Common myeloid progenitor, CD34-positive (primary cell): ENCODE measurements at places on chromosomes 12 and 14.
A peak's percentile ranks its signal among the peaks of the same experiment; 100 is the strongest.

GRCh38 chr14:54312166-54312801 lies 84.5 kb upstream of the CDKN3 start:
- DNase-seq, result no peak

DNA sequence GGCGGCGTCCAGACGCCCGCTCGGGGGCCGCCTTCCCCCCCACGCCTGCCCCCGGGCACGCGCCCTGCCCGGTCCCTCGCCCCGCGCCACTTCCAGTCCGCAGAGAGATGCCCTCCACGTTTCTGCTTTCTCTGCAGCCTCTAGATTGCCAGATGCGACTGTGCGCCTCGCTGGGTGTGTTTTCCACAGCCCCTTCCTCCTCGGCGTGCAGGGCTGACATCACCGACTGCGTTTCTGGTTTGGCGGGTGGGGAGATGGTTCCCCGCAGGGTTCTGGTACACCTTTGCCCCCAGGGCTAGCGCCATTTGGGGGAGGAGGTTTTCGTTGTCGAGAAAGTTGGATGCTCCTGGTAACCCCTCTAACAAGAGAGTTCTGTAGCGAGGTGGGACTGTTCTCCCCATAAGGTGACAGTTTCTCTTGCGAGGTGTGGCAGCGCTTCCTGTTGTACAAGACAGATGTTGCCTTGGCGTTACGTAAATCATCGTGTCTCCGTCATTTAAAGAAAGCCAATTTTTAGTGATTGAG lies 1.5 kb downstream of the CALM1 start:
- peak; percentile 89 for DNase-seq

DNA sequence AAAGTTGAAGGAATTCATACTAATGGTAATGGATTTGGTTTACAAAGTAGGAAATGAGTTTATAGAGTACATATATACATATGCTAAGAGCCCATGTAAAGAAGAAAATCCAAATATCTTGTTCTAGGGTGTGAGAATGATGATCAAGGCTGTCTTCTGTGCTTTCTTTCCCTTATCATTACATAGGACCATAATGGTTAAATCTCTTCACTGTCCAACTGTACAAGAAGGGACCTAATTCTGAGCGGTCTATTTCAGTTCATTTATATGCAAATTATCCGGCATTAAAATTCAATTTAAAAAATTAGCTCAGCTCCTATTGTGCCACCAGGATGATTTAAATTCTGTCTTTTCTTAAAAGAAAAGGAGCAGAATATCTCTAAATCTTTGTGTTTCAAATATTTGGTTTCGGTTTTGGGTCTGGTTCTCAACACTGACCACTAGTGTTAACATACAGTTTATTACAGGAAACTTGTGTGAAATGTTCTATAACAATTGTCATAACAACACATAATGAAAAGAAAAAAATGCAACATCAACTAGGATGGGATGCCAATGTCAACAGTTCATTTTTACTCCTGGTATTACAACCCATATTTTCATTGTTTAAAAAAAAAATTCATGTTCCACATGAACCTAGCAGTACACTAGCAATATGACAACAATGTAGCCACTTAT lies 16.8 kb downstream of the OR4K1 start:
- no peak for DNase-seq

DNA sequence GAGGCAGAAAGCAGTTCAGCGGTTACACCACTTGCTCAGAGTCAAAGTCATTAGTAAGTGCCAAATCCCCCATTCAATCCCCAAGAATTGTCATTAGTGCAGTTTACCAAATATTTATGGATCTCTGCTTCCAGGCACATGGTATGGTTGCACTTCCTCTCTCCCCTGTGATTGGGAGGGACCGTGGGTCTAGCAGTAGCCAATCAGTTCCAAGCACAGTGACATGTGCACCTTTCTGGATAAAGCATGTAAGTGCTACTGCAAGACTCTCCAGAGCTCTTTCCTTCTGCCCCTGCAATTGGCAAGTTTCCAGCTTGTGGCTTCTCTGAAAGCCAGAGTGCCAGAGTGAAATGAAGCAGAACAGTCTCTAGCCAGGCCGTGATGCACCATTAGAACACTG lies 85.3 kb upstream of the FLRT2 start:
- peak; percentile 74 for DNase-seq

DNA sequence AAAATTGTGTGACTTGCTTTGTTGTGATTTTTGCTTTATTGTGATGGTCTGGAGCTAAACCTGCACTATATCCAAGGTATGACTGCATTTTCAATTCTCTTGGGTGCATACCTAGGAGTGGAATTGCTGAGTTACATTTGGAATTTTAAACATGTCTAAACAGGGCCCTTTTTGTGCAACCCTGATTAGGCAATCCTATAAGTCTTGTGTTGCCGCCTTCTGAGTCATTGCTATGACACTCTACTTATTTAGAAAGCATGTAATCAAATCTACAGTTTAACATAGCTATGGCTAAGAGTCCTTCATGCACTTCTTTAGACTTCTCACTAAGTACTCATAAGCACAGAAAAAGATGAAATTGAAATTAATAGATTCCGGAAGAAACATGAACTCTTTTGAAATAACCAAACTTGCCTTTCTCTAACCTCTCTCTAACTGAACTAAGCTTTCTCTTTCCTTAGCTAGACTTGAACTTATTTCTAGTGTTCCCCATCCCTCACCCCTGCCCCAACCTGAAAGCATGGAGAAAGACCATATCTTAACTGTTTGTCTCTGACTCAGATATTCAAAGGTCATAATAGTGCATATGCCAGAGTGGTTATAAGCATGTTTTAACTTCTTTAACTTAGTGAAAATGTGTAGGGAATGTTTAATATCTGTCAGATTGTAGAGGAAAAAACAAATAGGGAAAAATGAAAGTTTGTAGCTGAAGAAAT lies 203.0 kb downstream of the SNAPC1 start:
- no peak for DNase-seq

- DNase-seq, result no peak
These were observed 78.2 kb upstream of the OSBPL8 start for GRCh38 chr12:76637807-76638206.

- DNase-seq, result no peak
These were observed 39.0 kb upstream of the LDHB start for GRCh38 chr12:21696625-21697024.

DNA sequence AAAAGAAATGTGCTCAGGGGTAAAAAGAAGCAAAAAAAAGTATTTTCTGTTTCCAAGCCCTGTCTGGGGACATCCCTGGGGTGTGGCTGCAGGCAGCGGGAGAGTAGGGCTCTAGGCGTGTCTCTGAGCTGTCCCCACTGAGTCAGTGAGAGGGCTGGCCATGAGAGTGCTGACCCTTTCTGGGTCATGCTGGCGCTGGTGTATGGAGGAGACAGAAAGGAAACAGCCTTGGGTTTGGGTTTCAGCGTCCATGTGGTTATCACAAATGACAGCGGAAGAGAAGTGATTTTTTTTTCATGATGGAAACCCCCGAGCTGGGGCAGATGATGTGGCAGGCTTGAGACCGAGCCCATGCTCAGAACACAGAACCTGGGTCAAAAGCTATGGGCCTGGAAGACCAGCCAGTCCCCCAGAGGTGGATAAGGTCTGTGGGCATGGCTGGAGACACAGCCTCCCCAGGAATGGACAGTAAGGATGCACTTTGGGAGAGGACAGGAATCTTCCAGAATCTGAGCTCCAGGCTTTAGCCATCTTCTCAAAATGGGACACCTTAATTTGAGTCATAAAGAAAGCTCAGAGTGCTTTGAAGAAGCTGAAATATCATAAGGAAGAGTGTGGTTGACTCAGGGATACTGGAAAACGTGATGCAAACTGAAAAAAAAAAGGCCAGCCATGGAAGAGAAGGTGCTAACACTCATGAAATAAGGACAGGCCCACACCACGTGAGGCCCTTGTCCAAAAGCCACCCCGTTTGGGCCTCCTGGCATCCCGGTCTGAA lies 36.2 kb downstream of the SYNE3 start:
- peak; percentile 84 for DNase-seq

DNA sequence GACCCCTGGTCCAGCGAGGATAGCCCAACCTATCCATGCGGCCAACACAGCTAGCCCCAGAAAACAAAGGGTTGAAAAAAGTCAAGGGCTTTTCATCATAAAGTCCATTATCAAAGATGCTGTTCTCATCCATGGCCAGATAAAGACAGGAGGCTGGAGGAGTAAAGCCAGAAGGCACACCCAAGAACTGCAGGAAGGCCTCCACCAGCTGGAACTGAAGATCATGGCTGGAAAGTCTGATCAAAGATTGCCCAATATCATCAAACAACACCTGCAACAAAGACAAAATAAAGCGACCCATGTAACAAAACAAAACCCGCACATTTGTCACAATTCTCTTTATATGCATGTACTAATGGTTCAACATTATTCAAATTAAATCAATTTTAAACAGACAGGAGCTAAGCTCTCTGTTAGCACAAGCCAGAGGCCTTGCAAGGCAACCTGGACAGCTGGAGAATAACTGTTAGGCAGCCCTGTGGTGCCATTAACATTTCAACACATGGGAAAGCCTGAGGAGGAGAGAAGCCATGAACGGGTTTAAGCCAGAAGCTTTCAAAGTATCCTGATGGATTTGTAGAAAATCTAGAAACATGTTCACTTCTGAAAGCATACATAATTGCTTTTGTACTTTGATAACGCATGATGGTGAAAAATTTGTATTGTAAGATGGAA lies 34.1 kb downstream of the PSMC1 start:
- no peak for DNase-seq

GRCh38 chr14:23114669-23115038 lies 4.4 kb downstream of the CEBPE start:
- no peak for DNase-seq

- no peak for DNase-seq
These were observed 281.7 kb upstream of the AMIGO2 start for GRCh38 chr12:47361389-47362021.

GRCh38 chr14:56241461-56241860 lies 123.2 kb downstream of the PELI2 start:
- no peak for DNase-seq

DNA sequence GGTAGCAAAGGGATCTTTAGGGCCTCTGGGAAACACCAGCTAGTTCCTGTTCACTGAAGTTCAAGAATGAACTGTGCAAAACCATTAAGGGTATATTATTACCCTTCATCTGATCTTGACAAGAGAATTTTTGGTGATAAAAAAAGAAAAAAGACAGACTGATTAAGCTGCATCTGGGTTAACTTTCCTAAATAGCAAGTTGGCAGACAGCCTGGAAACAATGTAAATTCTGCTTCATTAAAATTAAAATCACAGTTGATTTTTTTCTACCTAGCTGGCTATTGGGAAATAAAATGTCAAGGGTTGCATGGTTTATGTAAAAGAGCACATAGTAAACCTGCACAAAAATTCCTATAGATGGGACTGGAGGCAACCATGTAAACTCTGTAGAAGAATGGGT lies 126.6 kb upstream of the PRKD1 start:
- DNase-seq, result no peak

- DNase-seq, result peak; percentile 2
These were observed 63.6 kb downstream of the EML5 start for GRCh38 chr14:88729159-88729558.

- DNase-seq, result no peak
These were observed 1.1 kb downstream of the PPP4R4 start for GRCh38 chr14:94175011-94175745.

DNA sequence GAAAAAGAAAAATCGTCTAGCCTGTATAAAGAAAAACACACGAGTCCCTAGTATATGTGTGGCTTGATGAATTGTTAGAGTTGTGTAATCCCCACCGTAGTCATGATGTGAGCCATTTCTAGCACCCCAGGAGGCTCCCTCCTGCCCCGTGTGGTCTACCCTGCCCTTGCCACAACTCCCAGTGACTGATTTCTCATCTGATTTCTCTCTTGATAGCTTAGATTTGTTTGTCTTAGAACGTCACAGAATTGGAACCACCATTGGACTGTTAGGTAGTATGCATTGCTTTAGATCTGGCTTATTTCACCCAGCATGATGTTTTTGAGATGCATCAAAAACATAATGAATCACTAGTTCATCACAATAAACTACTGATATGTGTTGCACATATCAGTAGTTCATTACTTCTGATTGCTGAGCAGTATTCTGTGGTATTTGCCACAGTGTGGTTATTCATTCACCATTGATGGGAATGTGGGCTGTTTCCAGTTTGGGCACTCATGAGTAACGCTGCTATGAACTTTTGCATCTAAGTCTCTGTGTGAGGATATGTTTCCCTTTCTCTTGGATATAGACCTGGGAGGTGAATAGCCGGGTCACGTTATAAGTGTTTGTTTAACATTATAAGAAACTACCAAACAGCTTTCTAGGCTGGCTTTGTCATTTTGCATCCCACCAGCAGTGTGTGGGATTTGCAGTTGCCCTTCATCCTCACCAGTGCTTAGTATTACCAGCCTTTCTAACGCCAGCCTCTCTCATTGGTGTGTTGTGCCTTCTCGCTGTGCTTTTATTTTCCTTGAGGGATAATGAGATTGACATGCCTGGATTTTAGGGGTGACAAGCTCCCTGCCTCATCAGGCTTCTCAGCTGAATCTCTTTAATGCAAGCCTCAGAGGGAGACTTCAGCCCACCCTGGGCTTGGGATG lies 31.9 kb upstream of the NCOR2 start:
- DNase-seq, result peak; percentile 46
